ENCODE measurements at places on chromosomes 13 and 19.
A peak's percentile ranks its signal among the peaks of the same experiment; 100 is the strongest.

- DNase-seq = no peak
Observed at GRCh38 chr13:44040818-44041100, 161.1 kb downstream of the LACC1 start.

GRCh38 chr19:36169084-36169760 is 17.0 kb upstream of the COX7A1 start:
- DNase-seq = no peak

- DNase-seq = no peak
Observed at GRCh38 chr19:49150944-49151243, 4.3 kb downstream of the HRC start.

DNA sequence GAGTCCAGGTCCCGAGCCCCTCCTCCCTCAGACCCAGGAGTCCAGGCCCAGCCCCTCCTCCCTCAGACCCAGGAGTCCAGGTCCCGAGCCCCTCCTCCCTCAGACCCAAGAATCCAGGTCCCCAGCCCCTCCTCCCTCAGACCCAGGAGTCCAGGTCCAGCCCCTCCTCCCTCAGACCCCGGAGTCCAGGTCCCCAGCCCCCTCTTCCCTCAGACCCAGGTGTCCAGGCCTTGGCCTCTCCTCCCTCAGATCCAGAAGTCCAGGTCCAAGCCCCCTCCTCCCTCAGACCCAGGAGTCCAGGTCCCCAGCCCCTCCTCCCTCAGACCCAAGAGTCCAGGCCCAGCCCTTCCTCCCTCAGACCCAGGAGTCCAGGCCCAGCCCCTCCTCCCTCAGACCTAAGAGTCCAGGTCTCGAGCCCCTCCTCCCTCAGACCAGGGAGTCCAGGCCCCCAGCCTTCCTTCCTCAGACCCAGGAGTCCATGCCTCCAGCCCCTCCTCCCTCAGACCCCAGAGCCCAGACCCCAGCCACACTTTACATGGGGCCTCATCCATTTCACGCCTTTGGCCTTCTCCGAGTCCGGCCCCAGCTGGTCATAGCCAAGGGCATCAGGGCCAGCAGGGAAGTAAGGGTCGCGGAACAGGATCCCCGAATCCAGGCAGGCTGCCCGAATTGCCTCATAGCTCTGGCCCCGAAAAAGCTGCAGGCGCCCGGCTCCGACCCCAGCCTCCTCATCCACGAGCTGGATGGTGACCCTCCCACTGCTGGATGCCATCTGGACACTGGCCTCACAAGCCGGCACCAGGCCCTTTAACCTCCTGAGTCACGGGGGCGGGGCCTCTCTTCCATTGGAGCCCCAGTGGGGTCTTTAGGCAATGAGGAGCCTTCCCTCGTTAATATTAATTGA is 628 bp downstream of the CAPN12 start:
- DNase-seq = no peak

- DNase-seq = no peak
Observed at GRCh38 chr13:59088716-59089115, 1075.0 kb downstream of the DIAPH3 start.

GRCh38 chr13:26881154-26881553 is 120.6 kb upstream of the GPR12 start:
- DNase-seq = no peak

DNA sequence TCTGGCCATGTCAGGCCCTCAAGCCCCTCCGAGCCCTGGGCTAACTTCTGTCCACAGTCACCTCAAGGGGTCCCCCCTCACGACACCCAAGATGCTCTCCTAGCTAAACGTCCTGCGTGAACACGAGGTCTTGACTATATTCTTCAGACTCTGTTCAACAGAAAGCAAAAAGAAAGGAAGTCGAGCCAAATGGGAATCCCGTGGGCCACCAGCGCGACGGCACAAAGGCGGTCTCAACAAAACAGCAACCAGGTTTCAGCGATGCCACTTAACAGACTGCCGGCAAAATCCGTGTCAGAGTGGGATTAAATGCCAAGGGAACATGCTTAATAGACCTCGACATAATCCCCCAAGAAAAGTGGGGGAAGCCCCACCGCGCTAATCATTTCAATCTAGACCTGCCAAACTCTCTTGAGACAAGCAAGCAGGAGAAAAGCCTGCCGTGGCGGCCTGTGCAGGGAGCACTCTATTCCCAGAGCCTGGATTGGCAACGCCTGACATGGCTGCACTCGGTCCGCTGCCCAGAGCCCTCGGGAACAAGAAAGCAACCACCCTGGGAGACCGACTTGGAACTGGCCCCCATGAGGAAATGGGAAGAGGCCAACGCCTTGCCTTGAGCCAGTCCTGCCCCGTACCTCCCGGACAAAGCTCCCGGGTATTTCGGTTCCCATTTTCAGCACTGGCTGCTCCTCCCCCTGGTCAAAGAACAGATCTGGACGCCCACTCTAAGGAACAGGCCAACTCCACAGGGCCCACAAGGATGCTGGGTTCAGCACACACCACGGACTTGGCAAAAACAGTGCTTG is 16.0 kb downstream of the ZC3H4 start:
- no peak for DNase-seq

DNA sequence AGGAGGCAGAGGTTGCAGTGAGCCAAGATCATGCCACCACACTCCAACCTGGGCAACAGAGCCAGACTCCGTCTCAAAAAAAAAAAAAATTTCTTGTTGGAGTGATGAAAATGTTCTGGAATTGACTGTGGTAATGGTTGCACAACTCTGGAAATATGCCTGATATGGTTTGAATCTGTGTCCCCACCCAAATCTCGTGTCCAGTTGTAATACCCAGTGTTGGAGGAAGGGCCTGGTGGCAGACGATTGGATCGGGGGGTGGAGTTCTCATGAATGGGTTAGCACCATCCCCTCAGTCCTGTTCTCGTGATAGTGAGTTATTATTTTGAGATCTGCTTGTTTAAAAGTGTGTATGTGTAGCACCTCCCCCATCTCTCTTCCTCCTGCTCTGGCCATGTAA is 41.1 kb upstream of the MAP3K10 start:
- no peak for DNase-seq

GRCh38 chr13:45156565-45157361 is 36.5 kb downstream of the GTF2F2 start:
- no peak for DNase-seq

DNA sequence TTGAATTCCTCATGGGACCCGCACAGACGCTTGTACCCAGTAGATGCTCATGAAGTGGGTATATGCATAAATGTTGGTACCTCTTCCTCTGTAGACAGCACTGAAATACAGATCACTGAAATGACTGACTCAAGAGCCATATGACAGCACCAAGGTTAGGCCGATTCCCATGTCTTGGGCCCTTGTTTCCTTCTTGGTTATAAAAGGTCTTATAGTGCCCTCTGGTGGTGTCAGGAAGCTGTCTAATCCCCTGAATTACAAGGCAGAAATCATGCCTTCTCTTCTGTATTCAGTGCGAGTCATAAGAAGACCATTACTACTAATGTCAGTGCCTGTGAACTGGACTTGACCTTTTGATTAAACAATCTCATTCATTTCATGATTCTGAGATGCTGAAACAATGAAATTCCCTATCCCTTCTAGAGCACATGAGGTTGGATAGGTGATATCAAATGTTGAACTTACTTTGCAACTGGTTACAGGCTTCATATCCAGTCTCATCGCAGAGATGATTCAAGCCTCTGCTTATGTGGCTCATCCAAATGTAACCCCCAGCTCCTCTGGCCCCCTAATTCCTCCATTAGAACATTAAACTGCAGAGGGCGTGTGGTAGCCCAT is 59.7 kb downstream of the SPATA13 start:
- no peak for DNase-seq

- DNase-seq = no peak
Observed at GRCh38 chr13:40230833-40231266, 435.6 kb downstream of the FOXO1 start.

DNA sequence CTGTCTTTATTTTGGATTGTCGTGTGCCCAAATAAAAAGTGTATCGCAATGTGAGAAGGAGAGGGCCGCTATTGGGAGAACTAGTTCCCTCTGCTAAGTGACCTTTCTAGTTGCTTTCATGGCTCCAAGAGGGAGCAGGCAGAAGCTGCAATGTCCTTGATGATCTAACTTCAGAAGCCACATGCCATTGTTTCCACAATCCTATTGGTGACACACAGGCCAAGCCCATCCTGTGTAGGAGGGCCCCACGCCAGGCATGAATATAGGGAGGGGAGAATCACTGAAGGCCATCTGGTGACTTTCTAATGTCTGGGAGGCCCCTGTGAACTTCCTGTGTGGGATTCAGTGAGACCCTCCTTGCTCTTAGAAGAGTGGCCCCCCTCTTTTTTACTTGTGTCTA is 47.8 kb upstream of the KPNA3 start:
- DNase-seq = no peak

DNA sequence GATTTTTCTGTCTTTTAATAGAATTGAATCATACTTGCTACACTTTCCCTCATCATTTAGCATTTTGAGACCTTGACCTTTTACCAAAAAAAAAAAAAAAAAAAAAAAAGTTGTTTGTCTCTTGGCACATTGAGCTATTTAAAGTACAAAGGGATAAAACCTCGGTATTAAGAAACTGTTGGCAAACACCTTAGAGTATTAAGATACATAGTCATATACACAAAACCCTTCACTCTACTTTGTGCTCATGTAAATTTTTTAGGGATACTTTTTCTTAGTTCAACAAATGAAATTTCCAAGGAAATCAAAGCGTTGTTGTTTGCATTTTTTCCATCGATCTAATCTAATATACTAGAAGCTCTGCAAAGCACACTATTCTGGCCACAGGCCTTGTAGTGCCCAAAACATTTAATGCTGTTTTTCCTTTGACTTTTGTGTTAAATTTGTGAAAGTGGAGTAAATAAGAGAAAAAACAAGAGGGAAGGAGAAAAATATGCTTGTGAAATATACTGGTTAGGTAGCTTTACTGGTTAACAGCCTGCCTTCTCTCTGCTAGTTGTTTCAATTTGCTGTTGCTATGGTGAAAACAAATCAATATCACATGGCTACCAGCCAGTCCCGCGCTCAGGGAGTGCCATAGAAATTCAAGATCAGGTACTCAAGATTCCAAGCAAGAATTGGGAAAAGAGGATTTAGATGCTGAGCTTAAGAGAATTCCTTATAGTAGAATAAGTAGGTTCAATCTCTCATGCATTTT is 2.6 kb downstream of the MBNL2 start:
- no peak for DNase-seq

GRCh38 chr13:30045916-30046704 is 195.7 kb upstream of the UBL3 start:
- no peak for DNase-seq

- no peak for DNase-seq
Observed at GRCh38 chr13:87536899-87537298, 134.3 kb upstream of the SLITRK5 start.

DNA sequence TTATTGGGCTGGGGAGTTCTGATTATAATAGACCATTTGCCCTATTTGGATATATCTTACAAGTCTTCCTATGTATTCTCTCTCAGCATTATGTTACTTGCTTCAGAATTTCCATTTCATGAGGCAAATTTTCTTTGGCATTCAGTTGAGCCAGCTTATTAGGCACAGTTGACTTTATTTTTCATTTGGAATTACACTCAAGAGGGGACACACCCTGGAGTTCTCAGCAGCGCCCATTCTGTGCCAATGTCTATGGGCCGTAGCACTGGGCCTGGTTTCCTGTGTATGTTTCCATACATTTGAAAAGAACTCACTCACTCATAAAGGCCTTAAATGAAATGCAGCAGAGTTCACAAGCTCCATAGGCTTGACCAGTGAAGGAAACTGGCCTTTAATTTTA is 138.5 kb downstream of the KLF12 start:
- DNase-seq = no peak

GRCh38 chr19:49056101-49056901 is 1.2 kb downstream of the CGB7 start:
- DNase-seq = peak; percentile 26

- DNase-seq = no peak
Observed at GRCh38 chr19:43735957-43736356, 18.8 kb downstream of the SMG9 start.

- no peak for DNase-seq
Observed at GRCh38 chr19:2770055-2771013, 12.7 kb downstream of the SGTA start.

GRCh38 chr19:50255115-50255514 is 51.7 kb downstream of the MYH14 start:
- DNase-seq = no peak

DNA sequence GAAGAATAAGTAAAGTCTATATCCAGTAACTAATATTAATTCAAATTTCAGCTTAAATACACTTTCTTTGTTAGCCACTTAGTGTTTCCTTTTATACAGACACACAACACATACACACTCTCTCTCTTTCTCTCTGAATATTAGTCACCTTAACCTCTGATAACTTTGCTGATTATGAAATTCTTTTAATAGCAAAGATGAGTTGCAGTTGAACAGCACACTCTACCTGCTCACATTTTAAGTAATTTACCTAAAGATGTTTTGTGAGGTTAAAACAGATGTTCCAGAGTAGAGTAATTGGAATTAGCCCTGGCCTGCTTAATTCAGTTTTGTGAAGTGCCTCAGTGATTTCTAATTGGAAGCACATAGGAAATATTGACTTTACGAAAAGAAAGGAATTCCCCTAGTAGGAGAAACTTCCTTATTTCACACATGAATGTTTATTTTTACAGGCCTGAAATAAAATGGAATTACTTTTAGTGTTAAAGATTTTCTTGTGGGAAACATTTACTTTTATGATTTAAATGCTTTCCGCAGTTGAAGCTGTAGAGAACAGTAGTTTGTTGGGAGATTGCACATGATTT is 184.3 kb downstream of the MYO16 start:
- DNase-seq = no peak

GRCh38 chr13:100139817-100140216 is 50.9 kb downstream of the PCCA start:
- no peak for DNase-seq

DNA sequence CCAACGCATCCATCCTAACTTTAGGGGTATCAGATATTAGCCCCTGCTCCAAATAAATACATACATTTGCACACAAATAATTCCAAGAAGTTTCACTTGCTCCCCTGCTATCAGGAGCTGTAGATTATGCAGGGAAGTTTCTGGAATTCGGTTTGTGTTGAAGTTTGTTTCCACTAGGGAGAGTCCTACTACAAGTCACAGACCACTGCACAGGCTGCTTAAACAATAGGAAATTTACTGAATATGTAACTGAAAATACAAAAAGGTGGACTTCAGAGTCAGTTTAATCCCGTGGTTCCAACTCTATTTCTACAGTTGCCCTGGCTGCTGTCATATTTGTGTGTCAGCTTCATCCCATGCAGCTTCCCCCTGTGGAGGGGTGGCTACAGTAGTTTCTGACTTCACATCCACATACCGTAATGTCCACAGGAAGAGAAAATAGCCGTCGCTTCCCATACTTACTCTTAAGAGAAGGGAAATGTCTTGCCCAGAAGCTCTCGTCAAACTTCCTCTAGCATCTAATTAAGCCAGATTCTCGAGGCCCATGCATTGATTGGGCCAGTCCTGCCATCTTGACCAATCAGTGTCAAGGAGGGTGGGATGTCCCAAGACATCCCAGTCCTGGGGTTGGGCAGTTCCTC is 286.6 kb downstream of the COG6 start:
- DNase-seq = no peak

DNA sequence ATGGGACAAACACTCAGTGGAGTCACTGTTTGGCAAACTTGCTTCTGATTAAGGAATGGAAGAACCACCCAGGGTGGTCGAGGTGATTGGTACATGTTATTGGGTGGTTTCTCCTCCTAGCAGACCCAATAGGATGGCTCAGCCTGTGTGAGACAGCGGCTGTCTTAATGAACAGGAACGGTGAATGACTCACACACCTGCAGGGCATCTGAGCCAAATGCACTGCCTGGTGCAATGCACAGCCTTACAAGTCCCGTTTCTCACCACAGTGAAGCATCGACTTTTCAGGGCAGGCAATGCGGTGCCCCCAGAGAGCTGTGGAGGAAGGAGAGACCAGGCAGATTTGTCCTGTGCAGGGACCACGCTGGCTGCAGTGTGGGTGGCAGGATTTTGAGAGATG is 238.5 kb downstream of the FGF9 start:
- no peak for DNase-seq

Data from stimulated activated CD4-positive, alpha-beta T cell treated with anti-CD3 and anti-CD28 coated beads, Interleukin-15, amount 100 ng/mL, for 1 hour (primary cell).